Suppressor macrophage (primary cell): ENCODE measurements at places on chromosomes 7 and 10.

DNA sequence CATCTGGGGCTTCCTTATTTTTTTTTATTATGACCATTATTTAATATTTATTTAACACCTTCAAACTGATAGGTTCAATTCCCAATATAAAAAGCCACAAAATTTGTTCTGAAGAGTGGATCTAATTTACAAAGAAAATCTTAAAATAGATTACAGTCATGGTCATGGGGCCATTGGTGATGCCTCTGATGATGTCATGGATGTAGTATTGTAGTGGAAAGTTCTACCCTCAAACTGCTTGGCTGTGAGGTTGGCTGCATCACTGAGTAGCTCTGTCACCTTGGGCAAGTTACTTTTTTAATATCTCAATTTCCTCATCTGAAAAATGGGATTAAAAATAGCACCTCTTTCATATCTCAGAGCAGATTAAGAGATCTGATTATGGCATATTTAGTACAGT, 128.5 kb downstream of the DKK1 start:
- DNase-seq: peak; percentile 21

DNA sequence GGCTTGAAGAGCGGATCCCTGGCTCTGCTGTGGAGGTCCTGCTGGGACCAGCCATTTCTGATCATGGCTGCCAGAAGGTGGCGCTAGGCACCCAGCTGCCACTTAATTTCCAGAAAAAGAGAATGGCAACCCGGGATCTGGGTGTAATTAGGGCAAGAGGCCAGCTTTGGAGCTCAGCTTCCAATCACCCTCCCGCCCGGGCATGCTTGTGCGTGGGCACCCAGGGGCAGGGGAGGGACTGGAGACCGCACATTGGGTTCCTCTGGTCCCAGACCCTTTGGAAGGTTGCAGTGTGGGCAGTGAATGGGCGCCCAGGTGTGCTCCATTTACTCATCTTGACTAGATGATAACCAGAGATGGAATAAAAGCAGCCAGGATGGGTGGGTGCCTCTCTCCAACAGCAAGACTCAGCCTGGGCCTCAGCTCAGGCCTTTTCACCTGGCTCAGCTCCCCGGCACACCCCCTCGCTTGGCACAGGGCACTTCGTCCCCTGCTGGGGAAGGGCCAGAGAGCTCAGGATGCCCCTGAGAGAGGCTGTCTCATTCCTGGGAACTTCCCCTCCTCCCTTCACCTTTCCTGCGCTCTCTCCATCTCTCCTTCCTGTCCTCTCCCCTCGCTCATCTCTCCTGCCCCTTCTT, 14.7 kb downstream of the FAM241B start:
- DNase-seq: peak; percentile 63

DNA sequence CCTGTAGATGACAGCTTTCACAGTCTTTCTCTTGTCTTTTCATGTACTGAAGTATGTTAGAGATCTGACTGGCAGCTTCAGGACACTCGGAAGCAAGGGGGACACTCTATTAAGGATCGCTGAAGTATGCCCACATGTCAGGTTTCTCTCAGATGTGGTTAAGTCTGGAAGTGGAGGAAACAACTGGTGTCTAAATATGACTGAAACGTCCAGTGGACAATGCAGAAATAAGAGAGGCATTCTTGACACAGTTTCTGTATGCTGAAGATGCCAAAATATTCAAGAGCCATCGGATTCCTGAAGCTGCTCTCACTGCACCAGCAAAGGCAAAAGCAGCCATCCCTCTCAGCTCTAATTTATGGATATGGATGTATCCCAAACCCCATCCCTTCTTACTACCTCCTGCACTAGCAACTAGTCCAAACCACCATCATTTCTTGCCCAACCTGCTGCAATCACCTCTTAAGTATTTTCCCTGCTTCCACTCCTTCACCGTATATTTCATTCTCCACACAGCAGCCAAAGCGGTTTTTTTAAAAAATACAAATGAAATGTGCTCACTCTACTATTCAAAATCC, 113.4 kb downstream of the REEP3 start:
- DNase-seq: no peak

- DNase-seq: no peak
Observed at GRCh38 chr7:120402079-120402767, 129.2 kb downstream of the KCND2 start.

DNA sequence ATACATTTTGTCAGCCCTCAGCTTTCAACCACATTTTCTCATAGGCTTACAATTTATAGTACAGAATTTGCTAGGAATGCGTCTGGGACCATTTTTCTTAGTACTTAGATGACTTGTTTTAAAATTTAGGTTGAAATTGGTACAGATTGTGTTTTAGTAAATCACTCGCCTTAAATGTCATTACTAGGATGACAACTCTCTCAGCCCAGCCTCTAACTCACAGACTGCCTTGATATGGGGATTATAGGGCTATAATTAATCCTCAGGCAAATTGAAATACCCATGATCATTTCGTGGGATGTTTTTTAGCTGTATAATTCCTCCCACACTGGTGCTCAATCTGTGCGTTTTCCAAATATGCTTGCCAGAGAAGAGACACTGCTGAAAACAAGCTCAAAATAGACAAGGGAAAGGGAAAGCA, 299.7 kb upstream of the AKR1E2 start:
- no peak for DNase-seq

DNA sequence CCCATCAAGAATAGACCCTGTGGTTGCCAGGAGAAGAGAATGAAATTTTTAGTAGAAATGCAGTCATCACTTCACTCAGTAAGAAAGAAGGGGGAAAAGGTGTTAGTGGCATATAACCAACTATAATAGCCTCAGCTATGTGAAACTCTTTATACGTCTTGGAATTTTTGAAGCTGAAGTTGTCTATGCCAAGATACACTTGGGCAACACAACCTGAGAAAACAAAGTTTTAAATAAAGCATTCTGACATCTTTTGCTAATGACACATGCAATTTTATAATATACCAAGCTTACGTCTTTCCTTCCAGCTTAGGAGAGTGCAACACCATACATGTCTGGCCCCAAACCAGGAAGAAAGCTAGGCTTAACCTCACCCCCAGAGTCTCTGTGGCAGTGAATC, 40.8 kb upstream of the ZNF438 start:
- DNase-seq: no peak

DNA sequence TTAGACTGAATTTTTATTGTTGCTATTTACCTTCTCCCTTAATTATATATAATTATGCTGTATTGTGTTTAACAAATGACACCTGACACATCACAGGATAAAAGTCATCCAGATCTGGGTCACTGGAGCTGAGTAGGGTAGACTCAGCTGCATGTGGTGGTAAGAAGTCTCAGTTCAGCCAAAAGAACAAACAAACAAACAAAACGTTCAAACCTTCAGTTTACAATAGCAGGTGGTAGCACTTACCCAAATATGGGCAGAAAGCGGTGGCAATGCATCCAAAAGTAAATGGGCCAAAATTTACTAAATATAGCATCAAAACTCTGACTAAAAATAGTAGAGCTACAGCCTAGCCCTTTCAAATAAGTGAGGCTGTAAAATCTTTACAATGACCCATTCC, 42.2 kb downstream of the ZWINT start:
- no peak for DNase-seq

- no peak for DNase-seq
Observed at GRCh38 chr10:75655791-75656451, 224.5 kb downstream of the LRMDA start.

- DNase-seq: peak; percentile 82
Observed at GRCh38 chr10:26430641-26431163, 7.4 kb upstream of the APBB1IP start.

DNA sequence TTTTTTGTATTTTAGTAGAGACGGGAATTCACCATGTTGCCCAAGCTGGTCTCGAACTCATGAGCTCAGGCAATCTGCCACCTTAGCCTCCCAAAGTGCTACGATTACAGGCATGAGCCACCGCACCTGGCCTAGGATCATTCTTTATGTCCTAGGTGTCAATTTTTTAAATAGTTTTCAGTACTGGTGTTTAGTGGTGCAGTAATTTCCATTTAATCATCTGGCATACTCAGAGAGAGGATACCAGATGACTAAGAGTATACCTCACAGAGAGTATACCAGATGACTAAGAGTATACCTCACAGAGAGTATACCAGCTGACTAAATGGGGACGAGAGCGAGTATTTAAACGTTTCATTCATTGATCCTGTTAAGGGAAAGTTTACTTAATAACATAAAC, 37.3 kb upstream of the TMEM248 start:
- no peak for DNase-seq

DNA sequence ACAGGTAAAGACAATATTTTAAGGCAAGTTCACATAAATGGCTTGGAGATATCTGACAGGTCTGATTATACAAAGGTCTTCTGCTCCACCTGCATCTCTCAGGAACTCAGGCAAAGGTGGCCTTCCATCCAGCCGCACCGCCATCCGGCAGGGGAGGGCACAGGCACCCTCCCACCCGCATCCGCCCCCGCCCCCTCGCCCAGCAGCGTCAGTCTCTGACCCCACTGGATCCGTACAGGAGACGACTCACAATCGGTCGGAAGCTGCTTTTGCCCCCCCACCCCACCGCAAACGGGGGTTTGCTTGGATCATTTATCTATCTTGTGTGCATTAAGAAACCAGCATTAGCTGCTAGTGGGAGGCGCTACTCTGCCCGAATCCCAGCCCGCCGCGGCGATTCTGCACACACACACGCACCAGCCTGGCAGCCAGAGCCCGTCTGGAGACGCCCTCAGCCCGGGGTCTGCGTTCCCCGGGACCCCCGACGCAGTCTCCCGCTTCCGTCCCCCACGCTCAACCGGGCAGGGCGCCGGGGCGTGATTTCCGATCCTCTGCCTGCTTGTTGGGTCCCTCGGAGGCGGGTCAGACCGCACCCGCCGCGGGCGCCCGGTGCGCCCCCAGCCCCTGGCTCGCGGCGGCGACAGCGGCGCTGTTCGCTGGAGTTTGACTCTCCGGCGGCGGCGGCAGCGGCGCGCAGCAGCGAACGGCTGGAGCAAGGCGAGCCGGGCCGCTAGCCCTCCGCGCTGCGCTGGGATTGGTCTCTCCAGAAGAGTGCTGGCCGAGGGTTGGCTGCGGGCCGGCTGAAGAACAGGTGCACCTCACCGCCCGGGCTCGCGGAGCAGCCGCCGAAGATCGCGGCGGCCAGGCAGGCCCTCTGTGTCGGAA, 820 bp upstream of the NRG3 start:
- DNase-seq: no peak
